ENCODE measurements at places on chromosomes 1 and 21.
A peak's percentile ranks its signal among the peaks of the same experiment; 100 is the strongest.

DNA sequence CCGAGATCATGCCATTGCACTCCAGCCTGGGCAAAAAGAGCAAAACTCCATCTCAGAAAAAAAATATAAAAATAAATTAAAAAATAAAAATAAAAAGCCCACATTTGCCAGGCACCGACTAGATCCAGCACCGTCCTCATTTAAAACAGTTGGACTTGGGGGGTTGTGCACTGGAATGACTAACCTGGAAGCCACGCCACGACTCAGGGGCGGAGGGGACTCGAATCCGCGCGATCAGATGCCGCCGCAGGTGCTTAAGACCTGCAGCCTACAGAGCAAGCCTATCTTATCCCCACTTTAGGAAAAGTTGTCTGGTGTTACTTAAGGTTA is 38.5 kb downstream of the ZBTB8OS start:
- DNase-seq, result no peak

- DNase-seq, result no peak
Observed at GRCh38 chr1:187691439-187691838, 862.7 kb downstream of the PLA2G4A start.

GRCh38 chr1:113291777-113292602 is 98.3 kb upstream of the MAGI3 start:
- no peak for DNase-seq

DNA sequence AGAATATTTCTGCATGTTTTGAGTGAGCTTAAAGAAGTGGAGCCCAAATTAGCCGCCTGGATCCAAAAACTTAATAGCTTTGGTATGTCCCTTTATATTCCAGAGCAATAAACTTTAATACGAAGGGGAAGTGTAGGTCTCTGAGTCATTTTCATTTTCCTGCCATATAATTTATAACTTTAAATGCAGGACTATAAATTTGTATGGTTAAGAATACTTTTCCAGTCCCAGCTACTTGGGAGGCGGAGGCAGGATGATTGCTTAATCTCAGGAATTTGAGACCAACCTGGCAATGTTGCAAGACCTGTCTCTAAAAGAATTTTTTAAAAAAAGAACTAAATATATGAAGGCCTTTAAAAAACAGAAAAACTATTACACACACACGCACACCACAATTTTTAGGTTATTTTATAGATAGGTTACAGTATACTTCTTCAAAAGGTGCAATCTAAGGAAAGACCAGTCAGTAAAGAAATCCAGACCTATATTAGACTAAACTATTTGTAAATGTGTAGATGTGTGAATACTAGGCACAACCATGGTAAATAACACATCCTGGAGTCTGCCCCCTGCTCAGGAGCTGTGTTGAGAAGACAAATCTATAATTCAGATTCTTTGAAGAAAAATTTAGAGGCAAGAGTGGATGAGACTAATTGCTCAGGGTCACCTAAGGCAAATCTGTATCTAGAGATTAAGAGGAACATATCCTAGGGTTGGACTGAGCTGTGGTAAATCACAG is 80.3 kb downstream of the TTC3 start:
- DNase-seq, result no peak

DNA sequence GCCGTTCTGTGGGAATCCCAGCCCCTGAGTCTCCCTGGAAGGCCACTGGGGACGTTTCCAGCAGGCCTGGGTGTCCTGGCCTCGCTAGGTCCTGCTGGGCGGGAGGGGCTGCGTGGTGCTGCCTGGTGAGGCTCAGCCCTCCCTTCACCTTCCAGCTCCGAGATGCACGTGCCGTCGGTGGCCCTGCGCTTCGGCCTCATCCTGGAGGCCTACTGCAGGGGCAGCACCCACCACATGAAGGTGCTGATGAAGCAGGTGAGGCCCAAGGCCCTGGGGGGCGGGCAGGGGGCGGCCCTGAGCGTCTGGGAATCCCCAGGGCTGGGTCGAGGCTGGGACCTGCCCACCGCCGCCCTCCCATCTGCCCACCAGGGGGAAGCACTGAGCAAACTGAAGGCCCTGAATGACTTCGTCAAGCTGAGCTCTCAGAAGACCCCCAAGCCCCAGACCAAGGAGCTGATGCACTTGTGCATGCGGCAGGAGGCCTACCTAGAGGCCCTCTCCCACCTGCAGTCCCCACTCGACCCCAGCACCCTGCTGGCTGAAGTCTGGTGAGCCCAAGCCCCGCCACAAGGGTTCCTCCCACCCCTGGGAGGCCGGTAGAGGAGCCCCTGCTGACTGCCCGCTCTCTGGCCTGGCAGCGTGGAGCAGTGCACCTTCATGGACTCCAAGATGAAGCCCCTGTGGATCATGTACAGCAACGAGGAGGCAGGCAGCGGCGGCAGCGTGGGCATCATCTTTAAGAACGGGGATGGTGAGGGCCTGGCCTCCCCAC is 70.3 kb downstream of the PIK3CD start:
- DNase-seq, result peak; percentile 50

DNA sequence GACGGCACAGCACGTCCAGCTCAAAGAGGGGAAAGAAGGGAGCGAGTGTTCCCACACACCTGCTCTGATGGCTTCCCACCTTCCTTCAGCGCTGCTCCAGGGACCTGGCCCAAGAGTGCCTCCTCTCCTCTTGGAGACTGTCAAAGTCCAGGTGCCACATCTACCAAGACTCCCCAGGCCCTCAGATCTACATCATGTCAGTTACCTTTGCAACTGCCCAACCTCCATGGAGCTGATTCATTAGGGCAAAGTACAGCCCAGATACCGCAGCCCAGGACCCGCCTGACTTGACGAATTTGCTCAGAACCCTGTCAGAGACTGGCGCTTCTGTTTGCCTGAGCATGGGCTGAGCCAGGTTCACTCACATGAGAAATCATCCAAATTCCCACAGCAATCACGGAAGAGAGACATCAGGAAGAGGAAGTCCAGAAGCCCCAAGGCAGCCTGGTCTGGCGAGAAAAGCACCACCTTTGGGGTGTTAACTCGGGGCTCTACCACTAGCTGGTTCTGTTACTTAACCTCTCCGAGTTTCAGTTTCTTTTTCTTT is at the start of gene SEC16B:
TSS of gene SEC16B (minus strand) at position 234 of the 547 bp plus-strand sequence. CDS start 2,077 bp downstream, outside the sequence.
- no peak for DNase-seq

DNA sequence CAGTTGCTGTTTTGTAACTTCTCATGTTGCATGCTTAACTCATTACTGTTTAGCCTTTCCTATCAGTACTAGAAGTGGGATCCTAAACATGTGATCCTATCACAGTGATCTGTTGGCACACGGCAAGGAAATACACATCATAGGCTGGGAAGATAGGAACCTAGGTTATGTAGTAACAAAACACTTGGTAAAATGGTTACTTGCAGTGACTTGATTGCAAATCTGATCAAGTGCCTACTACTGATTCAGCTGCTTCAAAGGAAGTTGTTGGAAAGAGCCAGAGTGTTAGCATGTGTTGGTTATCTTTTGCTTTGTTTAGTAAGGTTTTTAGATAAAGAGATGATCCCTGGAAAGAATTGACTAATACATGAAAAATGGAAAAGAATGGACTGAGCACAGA is 8.9 kb upstream of the VASH2 start:
- no peak for DNase-seq

GRCh38 chr1:66570196-66570595 is 36.2 kb downstream of the SGIP1 start:
- DNase-seq, result no peak

GRCh38 chr1:51952638-51953037 is 37.9 kb downstream of the RAB3B start:
- DNase-seq, result no peak

DNA sequence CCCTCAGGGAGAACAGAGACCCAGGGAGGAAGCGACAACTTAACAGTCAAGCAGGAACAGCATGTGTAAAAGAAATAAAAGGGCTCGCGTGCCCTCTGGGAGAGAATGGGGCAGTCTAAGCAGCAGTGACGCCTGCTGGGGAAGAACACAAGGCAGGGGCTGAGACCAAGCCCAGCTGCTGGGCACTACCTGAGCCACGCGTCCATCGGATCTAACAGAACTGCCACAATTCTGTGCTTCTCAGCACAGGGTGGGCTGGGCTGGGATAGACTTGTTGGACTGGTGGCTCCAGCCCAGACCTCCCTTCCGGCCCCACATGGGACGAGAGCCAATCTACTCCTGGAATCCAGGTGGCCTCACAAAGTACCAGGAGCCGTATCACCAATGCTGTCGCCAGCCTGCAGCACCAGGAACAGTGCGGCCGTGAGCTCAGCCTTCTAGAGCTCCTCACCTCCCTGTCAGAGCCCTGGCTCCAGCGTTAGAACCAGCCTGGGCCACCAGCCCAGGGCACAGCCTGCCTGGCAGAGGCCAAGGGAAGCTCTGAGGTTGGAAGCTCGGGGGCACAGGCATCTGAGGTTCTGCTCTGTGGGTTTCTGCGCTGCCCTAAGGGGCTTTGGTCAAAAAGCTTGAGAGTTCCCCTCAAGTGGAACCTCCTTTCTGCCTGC is 7.4 kb downstream of the LRRC47 start:
- no peak for DNase-seq

- no peak for DNase-seq
Observed at GRCh38 chr1:77089756-77090155, 129.5 kb downstream of the PIGK start.

- no peak for DNase-seq
Observed at GRCh38 chr1:42114229-42114628, 39.0 kb upstream of the GUCA2B start.

- peak; percentile 51 for DNase-seq
Observed at GRCh38 chr1:229070168-229070567, 200.7 kb upstream of the RAB4A start.

GRCh38 chr1:154664331-154665002 is 56.5 kb upstream of the ADAR start:
- no peak for DNase-seq

DNA sequence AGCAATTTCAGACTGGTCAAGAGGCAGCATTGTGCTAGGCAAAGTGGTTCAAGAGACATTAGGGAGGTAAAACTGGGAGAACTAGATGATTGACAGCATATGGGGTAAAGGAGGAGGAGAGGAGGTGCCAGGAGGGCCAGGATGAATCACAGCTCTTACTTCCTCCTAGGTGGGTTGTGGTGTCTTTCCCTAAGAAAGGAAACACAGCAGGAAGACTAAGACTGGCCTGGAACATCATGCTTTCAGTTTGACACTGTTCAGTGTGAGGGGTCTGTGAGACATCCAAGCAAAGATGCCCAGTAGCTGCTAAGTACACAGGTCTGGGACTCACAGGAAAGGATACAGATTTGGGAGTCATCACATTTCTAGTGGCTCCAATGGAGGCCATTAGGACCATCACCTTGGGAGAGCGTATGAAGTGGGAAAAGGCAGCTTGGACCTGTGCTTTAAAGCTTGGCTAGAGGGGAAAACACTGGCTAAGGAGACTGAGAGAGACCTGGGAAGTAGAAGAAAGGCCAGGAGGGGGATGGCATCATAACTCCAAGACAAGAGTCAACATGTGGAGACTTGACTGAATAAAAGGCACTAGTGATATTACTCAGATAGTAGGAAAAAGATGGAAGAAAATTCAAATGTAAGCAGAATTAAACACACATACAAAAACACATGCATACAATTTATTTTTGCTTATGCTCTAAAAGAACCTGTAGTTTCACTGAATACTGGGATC is 17.3 kb downstream of the CD58 start:
- no peak for DNase-seq

DNA sequence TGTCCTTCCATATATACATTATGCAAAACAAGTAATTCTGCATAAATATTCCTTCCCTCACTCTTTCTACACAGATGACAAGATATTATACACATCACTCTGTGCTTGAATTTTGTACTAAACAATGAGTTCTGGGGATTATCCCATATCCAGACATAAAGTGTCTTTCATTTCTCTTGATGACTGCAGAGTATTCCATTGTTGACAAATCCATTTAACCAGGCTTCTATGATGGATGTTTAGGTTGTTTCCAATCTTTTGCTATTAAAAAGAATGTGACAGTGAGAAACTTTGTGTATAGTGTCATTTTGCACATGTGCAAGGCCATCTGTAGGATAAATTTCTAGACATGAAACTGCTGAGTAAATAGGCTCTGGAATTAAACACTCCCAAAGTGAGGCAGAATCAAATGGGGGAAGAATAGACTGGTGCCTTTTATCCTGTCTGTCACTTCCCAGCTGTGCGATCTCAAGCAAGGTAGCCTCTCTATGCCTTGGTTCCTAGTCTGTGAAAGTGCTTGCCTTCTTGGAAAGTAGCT is 29.9 kb upstream of the ATP2B4 start:
- no peak for DNase-seq

DNA sequence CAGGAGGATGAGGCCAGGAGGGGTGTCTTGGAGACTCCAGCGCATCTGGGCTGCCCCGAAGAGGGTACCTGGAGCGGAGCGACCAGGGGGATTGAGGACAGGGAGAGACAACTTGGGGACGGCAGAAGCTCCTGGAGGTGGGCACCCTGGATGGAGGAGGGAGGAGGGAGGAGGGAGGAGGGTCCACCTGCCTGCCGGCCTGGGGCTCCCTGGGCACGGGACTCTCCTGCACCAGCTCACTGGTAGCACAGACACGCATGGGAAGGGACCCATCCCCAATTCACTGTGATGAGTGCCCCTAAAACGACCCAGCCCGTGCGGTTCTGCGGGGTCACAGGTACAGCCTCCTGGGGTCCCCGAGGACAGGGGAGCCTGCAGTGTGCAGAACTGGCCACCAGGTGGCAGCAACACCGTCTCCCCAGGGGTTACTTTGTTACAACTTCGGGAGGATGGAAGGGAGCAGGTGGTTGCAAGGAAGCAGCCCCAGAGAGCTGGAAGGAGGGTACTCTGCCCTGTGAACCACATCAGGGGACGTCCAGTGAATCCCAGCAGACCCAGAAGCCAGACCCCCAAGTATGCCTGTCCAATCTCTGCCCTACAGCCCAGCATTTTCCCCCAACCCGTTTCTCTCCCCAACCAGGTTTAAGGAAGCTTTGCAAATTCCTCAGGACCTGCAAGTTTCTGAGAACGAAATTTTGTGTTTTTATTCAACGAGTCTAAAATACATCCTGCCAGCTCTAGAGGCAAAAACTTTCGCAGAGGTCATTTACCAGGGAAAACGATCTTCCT is 482.4 kb downstream of the NPHP4 start:
- DNase-seq, result peak; percentile 55

DNA sequence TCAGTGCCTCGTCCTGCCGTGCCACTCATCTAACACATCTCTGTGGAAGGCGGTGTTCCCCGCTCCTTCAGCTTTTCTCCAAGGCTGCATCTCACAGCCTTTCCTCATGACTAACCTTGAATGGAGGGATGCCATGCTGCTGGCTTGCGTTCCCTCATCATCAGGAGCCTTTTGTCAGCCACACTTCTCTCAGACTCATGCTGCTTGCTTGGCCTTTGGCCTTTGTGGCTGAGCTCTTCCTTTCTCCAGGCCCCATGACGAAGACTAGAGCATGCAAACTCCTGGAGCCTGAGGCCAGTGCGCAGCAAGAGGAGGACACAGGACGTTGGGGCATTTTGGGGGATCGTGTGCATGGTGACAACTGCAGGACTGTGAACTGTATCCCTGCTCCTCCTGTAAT is 70.8 kb downstream of the SYT2 start:
- no peak for DNase-seq

Data from NB4 (cell line).